ENCODE measurements at places on chromosomes 11 and 22.

GRCh38 chr11:68362801-68363379 lies 50.5 kb downstream of the LRP5 start:
- DNase-seq, result no peak

- DNase-seq, result no peak
Observed at GRCh38 chr11:38130514-38130913, 1532.5 kb upstream of the RAG2 start.

DNA sequence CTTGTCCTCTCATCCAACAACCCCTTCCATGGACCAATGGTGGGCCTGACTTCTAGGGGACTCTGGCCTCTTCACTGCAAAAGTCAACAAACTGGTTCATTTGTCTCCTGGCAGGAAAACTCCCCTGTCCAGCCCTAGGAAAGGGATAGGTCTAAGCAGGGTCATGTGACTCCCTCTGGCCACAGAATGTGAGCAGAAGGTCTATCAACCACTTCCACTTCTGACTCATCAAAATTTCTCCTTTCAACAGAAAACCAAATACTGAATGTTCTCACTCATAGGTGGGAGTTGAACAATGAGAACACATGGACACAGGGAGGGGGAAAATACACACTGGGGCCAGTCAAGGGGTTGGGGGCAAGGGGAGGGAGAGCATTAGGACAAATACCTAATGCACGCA lies 1.3 kb upstream of the ISX start:
- DNase-seq, result peak; percentile 50

DNA sequence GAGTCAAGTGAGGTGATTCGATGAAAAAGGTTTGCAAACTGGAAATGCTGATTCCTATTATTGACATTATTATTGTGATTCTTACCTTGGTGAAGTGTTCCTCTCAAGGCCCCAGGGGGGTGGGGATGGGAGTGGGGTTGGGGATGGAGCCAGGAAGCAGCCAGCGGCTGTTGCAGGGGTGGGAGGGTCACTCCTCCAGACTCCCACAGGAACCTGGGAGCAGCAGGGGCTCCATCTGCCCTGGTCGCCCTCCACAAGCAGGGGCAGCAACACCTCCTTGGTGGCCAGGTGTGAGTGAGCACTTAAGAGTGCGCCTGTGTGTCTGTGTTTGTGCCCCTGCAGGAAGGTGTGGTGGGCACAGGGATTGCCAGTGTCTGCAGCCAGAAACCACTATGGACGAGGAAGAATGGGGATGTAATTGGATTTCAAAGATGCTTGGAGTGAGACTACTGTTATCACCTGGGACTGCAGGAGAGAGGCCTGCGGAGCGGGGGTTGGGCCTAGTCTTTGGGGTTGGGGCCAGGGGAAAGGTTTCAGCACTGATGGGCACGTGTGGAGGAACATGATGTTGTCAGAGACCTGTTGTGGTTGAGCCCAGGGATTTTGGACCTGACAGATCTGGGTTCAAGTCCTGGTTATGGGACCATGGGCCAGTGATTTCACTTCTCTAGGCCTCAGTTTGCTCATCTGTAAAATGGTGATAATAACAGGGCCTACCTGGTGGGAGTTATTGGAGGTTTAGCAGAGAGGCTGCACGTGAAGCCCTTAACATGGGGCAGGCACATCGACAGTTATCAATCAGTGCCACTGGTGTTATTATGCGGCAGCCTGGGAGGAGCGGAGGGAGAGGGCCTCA lies 3.6 kb upstream of the TP53I11 start:
- DNase-seq, result no peak

GRCh38 chr11:83042964-83043711 lies 28.6 kb downstream of the RAB30 start:
- DNase-seq, result no peak

- no peak for DNase-seq
Observed at GRCh38 chr11:64529559-64530520, 61.2 kb upstream of the SLC22A12 start.

GRCh38 chr11:65776196-65776595 lies 4.6 kb downstream of the AP5B1 start:
- peak; percentile 78 for DNase-seq

DNA sequence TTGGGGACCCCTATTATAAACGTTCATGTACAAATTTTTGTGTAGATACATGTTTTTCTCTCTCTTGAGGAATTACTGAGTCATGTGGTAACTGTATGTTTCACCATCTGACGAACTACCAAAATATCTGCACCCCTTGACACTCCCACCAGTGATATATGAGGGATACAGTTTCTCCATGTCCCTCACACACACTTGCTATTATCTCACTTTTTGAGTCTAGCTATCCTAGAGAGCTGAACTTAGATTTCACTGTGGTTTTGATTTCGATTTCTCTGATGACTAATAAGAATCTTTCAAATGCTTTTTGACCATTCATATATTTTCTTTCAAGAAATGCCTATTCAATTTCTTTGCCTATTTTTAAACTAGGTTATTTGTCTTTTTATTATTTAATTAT lies 200.2 kb downstream of the PGR start:
- no peak for DNase-seq

GRCh38 chr11:120441592-120441991 lies 70.0 kb upstream of the GRIK4 start:
- no peak for DNase-seq

GRCh38 chr22:28589102-28589750 lies 90.4 kb downstream of the TTC28 start:
- peak; percentile 49 for DNase-seq

DNA sequence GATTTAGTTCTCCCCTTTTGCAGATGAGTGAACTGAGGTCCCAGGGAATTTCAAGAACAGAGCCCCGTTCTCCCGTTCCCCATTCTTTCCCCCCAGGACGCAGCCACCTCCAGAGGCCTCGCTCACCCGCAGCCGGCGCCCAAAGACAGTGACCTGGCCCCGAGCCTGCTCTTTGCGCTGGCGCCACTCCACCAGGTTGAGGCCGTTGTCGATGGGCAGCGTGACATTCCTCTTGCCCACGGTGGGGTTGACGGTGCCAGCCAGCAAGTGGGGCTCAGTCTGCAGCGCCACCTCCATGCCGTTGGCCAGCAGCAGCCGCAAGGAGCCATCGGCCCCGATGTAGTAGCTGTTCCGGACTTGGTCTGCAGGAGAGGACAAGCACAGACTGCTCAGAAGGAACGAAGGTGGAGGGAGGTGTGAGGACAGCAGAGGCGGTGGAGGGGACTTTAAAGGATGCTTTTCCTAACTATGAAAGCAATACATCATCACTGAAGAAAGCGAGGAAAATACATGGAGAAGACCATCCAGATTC lies 101.4 kb upstream of the NARS2 start:
- no peak for DNase-seq

DNA sequence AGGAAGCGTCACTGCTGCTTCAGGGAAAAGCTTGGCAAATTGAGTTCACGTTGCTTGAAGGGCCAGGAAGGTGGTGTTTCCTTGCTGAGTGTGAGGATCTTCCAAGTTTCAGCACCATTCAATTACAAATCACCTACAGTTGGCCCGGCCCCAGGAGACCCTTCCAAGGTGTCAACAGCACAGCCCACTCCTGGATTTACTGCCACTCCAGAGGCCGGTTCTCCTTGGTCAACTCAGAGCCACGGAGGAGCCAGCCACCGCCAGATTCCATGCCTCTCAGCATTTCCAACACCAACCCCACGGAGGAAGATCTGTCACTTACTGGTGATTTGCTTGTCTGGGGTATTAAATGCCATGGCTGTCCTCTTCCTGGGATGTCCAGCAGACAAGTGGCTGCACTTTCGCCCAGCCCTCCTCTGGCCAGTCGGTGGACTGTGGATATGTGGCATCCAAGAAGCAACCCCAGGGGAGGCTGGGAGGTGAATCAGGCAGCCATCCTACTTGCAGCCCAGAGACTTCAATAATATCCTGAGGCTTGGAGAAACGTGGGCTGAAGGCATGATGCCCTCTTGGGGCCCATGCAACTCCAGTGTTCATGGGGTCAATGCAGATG lies 74.1 kb upstream of the SHANK2 start:
- no peak for DNase-seq

- no peak for DNase-seq
Observed at GRCh38 chr11:46675949-46676348, 24.5 kb downstream of the ARHGAP1 start.

GRCh38 chr11:122168218-122168617 lies 52.2 kb upstream of the BLID start:
- no peak for DNase-seq

Measured in hematopoietic multipotent progenitor cell treated with erythropoietin and hydrocortisone succinate and interleukin-3 and kit ligand, for 4 days (in vitro differentiated cells).